CD14-positive monocyte (primary cell): ENCODE measurements at places on chromosomes 13 and 19. TPM values are rescaled to one million over a fixed set of nuclear protein-coding genes. Genes with fewer than 3 reads are reported as not detected.

GRCh38 chr13:28655561-28655960 lies 3.4 kb upstream of the POMP start:
- no peak for DNase-seq

The GTF2F2 gene
- polyA plus RNA-seq = 4.8 and 8.1 TPM in 2 replicates

The SLC5A5 gene
- not detected for polyA plus RNA-seq

DNA sequence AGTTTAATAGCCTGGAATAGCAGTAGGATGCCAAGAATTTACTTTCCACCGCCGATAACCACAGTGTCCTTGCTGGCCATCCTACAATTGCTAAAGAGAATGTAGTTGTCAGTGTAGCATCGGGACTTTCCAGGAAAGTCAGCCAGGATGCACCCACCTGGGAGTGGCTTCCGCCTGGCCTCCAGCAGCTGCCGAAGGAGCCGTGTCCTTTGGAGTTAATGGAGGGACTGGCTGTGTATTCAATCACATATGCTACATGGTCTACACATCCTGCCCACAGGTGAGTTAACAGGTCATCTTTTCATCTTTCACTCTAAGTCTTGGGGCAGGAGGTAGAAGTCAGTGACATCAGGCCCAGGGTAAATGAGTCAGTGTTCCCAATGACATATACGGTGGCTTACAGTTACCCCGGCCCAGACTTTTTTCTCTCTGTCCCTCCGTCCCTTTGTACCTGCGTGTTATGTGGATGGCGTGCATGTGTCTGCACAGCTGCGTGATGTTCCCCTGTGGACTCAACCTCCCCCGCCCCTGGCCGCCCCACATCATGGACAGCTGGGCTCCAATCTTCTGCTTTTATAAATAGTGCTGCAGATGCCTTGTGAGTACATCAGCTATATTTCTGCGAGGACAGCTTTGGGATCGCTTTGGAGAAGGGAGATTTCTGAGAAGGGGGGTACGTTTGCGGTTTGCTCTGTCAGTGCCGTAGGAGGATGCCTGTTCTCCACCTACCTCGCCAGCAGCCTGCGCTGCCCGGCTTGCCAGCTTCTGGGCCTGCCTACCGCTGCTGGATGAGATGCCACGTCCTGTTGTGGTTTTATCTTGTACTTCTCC lies 63.1 kb downstream of the ATP11A start:
- DNase-seq = no peak

DNA sequence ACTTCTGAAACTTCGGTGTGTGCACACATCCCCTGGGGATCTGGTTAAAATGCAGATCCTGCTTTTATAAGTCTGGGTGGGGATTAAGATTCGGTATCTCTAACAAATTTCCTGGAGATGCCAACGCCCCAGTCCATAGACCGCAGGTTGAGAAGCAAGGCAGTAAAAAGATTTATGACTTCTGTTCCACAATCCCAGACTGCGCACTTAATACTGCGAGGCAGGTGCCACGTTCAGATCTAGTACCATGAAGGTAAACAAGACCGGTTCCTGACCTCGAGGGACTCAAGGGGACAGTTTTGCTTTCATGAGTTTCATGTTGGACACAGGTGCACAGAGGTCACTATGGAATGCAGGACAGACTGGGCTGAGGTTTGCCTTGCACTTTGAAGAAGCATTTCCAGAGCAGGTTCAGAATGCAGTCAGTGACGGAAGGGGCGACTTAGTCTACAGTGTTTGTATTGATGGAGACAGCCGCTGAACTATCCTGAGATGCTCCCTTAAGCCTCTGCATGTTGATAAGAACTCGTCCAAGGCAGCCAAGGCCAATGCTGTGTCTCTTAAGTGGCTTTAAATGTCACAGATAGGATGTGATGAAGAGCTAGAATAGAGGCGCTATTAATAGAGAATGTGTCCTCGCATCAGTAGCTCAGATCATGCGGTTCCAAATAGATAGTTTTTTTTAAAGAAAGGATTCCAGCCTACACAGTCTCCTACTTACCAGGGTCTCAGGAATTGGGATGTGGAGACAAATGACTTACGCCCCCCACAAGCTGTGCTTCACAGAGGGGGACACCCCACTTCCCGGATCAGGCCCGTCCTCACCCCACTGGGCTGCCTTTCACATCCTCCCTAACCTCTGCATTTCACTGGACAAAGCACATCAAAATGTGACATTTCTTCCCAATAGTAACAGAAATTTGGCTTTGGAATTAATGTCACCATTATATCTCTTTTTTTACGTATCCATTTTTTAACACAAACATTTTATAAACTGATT lies 97.1 kb upstream of the IRS2 start:
- no peak for DNase-seq

GRCh38 chr13:97921176-97921816 lies 32.2 kb upstream of the IPO5 start:
- DNase-seq = no peak

- no peak for DNase-seq
These were observed 703 bp downstream of the CLEC4G start for GRCh38 chr19:7731218-7731595.

- no peak for DNase-seq
These were observed 8.4 kb downstream of the KANK3 start for GRCh38 chr19:8334458-8335342.

The RDH8 gene
- not detected for polyA plus RNA-seq

GRCh38 chr19:50461066-50461875 lies 15.0 kb upstream of the EMC10 start:
- DNase-seq = peak; percentile 70

DNA sequence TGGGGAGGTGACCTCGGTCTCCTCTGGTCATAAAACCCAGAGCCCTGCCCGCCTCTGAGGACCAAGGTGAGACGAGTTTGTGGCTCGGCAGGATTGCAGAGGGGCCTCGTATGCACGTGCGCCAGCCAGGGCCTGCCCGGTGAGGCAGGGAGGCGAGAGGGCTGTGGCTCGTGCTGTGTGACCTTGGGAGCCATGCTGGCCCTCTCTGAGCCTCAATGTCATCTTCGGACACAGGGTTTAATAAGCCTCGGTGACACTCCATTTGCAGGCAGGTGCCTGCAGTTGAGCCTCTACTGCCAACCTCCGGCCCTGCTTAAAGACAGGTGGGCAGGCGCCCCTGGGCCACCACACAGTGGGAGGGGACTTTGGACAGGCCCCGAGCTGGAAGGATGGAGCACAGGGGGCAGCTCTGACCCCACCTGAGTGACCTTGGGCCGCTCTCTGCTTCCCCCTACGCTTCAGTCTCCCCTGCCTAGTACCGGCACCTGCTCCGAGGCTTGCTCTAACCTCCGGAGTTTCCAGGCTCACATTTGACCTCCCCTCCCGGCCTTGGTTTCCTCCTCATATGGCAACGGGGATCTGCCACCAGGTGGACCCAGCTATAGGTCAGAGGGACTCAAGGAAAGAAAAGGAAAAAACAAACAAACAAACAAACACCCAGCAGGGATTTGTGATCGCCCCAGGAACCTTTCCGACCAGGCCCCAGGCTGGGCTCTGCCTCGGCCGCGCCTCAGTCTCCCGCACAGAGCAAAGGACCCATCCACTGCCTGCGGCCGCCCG lies 3.1 kb downstream of the ZBTB7A start:
- DNase-seq = no peak

DNA sequence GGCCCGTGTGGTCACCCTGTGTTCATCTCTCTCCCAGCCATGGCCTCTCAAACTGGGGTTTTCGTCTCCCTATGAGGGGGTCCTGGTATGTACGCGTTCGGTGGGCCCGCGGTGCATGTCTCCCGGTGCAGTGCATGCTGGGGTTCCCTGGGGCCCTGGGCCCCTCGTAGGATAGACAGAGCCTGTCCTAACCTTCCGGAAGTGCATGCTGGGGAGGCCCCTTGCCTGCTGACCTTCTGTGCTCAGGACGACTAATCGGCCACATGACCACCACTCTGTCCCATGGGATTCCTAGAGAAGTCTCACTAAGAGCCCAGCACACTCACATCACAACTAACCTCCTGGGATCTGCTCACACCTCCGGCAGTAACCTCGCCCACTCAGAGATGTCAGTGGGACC lies 4.9 kb upstream of the USE1 start:
- no peak for DNase-seq

DNA sequence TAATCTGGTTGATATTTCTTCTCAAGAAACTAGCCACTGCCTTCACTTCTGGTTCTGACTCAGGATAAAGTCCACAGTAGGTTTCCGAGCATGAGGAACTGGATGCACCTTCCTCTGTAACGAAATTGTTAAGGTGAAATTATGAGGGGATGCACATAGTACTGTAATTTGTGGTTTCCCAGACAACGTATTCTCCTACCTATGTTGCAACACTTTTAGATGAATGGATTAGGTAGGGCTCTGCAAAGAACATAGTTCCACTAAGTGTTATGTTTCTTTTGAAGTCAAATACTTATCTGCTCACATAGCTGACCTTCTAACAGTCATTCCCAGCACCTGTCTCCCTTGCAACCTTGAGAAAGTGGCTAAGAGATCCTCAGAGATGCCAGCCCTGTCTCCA lies 5.7 kb upstream of the ZC3H13 start:
- DNase-seq = no peak

The LILRB3 gene
- 455 and 564 TPM in 2 replicates for polyA plus RNA-seq

DNA sequence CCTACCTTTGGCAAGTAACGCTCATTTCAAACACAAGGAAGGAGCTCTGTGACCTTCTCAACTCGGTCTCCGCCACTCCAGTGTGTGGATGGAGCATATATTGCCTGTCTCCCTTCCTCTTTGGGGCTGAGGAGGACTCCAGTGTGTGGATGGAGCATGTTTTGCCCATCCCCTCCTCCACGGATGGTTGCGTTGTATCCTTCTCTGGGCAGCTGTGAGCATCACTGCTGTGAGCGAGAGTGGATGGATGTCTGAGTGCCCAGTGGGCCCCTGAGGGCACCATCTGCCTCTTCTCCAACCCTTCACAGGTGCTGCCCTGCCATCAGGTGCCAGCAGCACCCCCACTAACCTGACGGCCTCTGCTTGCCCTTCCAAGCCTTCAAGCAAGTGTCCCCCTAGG lies 186.2 kb downstream of the TEX29 start:
- no peak for DNase-seq
